OCI-LY7 (cell line): ENCODE measurements at places on chromosomes 5 and 9.

- no peak for DNase-seq
Measured at GRCh38 chr9:8940650-8941049, 1141.1 kb upstream of the DMAC1 start.

DNA sequence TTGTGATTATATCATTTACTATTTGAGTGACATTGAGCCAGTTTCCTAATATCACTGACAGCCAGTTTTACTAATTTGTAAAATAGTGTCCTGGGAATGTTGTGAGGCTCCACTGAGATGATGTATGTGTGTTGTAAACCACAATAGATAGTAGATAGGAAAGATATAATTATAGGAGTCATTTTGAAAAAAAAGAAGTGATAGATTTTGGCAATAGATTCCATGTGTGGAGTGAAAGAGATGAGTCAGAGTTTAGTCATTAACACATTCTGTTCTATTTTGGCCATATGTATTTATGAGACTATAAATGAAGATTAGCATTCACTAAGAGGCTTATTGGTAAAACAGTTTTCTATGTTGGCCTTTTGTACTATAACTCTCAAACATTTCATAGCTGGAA, 388.2 kb downstream of the FAM170A start:
- no peak for DNase-seq

DNA sequence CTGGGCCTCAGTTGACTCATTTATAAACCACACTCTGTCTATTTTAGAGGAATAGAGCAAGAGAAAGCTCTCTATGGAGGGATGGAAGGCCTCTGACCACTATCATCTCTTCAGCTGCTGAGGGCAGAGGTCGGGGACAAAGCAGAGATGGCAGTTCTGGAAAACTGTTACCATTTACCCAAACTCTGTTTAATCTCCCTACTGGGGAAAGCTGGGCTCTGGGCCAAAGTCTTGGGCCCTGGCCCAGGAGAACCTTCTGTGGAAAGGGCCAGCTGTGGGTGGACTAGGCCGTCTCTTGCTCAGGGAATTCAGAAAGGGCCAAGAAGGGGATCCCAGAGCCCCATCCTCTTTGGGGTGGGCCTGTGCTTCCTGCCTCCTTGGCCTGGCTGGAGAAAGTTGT, 100.0 kb downstream of the PSD2 start:
- DNase-seq: no peak

DNA sequence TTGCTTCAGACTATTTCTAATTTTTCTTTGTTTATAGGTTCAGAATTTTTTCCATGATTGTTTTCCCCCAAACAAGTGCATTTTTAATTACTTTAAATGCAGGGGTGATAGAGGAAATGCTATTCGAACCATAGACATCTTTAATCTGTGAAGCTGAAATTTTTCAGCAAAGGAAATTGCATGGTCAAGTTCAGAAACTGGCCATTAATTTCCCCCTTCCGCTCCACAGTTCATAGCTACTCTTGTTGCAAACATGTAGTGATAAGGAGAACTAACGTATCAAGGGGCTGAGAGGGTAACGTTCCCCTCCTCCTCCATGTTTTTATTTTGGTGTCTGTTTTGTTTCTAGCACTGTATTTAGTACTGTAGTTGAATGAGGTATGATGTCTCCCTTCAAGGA, 3.4 kb upstream of the ROPN1L start:
- DNase-seq: no peak

GRCh38 chr5:178529080-178529479, 61.1 kb downstream of the COL23A1 start:
- no peak for DNase-seq

DNA sequence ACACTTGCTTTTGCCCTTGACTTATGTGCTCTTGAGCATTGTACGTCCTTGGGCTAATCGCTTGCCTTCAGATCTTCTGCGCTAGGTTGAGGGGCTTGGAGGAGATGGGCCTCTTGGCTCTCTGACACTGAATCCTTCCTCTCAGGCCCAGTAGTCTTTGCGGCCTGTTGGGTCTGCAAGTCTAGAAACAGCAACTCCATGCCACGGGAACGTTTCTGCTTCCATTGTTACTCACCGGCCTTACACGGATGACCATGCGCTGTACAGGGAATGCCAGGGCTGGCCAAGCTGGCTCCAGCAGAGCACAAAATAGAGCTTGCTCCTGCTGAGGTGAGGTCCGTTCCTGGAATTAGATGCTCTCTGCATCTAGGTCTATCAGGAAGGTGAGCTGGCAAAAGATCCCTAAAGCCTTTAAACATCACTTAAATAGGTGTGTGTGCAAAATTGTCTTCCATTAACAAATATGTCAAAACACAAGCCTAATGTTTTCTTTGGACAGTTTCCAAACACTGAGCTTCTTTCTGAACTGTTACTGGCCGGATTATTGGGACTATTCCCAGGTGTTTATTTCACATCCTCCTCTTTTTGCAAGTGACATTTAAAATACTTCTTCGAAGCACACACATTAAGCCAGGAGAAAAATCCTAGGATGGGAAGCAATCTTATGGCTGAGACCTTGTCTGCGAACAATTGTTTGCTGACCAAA, 29.7 kb downstream of the DAPK1 start:
- no peak for DNase-seq

GRCh38 chr9:78286946-78287388, 10.0 kb upstream of the PSAT1 start:
- no peak for DNase-seq

DNA sequence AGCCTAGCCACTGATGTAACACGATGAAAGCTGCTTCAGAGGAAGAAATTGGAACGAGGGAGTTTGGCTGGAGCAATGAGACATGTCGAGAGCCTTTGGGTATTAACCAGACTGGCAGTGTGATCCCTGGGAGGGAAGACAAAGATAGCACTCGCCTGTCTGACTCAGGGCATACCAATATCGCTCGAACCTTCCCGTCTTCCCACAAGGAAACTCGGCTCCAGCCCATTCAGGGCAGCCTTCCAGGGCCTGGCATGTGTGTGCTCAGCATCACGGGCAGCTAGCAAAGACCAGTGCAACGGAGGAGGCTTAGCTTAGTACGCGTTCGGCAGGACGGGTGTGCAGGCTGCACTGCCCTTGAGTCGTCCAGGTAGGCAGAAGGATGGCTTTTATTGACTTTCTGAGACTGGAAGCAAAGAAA, 356.9 kb upstream of the WWC1 start:
- no peak for DNase-seq

DNA sequence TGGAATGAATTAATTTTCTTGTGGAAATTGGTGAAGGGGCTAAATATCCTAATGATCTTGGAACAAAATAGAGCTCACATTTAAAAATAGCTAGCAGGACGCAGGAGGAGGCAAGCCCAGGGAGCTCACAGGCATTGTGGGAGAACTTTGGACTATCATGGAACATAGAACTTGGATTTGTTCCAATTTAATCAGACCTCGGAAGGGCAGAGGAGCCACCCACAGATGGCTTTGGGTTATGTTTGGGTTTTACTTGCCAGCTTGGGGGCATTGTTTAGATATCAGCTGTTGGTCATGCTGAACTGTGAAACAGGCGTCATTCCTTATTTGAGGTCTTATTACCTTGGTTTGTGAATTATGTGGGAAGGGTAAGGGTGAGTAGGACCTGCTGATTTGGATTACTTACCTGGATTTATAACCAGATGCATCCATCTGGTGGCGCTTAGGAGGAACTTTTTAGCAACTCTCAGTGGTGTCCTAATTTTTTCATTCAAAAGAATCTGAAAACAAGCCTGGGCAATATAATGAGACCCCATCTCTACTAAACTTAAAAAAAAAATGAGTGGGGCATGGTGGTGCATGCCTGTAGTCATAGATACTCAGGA, 14.1 kb upstream of the PTGR1 start:
- no peak for DNase-seq

DNA sequence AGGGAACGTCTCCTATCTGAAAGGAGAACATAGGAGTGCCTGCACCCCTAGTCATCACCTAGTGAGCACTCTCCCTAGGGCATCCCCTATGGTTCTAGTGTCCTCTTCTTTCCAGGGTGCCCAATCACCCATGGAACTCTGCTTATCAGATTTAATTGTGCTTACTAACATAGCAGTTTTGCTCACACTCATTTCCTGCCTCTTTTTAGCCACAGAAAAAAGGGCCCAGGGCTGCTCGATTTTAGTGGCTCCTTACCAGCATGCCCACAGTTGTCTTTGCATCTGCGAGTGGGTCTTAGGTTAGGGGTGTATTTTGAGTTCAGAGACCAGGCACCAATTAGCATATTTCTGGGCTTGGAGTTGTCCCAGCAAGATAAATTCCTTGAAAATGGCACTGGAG, 1110.2 kb downstream of the TAF11L14 start:
- DNase-seq: no peak

DNA sequence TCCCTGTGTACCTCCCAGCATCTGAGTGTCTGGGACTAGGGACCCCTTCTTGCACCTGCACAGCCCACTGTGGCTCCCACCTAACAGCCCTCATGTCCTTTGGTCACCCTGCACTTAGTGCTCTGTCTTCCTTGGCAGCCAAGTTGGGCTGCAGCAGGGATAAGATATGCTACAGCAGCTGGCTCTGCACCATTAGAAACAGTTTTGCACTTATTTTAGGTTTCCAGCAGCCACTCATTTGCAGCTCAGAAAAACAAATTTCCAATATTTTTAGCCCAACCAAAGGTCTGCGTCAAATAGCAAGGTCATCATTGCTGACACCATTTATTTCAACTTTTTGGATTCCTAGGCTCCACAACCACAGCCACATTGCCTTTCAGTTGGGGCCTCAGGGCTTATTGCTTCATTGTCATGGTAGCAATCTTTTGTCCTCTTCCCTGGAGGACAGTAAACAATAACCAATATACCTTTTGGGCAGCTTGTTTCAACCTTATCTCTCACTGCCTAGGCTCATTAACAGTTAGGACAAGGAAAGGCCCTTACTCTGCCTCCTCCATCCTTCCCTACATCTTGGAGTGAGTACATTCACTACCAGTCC, 263.9 kb downstream of the COX7C start:
- no peak for DNase-seq

GRCh38 chr5:39713250-39713916, 288.6 kb upstream of the DAB2 start:
- DNase-seq: no peak

DNA sequence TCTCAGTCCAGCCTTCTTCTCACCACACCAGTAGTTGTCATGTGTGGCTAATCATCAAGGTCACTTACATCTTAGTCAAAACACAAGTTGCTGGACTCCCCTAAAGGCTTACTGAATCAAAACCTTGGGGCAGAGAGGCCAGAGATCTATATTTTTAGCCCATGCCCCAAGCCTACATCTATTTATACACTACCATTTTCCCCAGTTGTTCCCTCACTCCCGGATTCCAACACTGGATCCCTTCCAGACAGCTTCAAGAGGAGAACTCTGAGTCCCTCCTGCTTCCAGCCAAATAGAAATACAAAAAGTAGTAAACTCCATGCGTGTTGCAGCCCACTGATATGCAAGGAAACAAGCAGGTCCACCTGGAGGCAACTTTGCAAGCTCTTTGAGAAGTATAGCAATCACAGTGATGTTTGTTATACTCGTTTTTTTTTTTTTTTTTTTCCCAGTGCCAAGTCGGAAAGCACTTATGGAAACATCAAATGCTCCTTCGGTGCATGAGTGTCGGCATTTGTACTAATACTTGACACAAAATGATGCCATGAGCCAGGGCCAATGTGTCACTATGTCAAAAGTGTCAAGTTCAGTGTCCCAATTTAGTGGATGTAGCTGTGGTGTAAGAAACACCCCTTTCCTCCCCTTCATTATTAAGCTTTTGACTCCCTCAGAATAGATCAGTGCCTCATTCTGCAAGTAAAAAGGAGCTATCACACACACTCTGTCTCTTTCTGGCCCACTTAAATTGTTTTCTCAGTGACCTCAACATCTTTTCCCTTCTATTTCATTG, 594.2 kb upstream of the SGCD start:
- no peak for DNase-seq

GRCh38 chr5:138439477-138440158, 761 bp downstream of the REEP2 start:
- no peak for DNase-seq

DNA sequence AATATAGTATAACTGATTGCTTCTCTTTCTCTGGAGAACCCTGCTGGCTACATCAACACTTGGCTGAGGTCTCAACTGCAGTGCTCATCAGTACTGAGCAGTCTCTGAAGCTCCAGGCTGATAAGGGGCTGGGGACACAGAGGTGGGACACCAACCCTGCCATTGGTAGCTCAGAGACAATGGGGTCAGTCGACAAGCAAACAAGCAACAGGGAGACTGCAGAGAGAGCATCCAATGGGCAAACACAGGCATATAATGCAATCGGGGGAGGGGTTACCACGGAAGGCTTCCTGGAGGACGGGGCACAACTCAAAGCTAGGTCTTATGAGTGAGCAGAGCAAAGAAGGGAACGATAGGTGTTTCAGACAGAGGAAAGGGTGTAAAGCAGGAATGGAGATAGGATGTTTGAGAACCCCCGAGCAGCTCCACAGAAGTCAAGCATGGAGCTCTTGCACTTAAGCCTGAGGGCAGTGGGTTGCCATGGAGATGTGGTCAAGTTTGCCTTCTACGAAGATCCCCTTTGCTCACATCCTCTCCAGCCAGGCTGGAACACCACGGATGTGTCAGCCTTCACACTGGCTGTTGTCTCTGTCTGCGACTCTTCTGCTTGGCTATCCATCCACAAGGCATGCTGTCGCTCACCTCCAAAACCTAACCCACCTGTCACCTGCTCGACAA, 21.5 kb upstream of the AKNA start:
- DNase-seq: no peak

DNA sequence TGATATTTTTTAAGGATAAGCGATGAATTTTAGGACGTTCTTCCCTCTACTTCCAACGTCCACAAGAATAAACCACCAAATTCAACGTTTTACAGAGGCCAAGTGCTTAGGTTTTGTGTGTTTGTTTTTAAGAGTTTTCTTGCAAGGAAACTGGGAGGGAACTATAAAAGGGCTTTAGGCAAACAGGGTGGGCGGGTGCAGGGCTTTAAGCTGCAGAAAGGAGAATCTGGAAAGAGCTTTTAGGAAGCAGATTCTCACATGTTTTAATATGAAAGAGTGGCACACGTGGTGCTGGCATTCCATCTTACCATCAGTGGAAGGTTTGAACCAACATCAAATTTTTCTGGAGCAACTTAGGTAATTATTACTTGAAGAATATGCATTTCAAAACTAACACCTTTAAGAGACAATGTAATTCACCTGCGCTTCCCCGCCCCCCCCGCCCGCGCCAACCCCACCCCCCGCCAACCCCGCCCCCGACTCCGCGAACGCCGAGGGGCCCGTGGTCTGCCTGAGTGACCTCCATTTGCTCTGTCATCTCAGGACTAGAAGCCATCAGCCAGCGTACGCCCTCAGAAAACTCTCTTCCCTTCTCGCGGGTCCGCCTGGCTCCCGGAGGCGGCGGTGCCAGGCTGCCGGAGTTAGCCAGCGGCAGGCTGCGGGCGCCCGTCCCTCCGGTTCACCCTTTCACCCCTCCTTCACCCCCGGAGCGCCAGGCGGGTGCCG, 911 bp upstream of the PIK3R1 start:
- DNase-seq: peak; percentile 43

DNA sequence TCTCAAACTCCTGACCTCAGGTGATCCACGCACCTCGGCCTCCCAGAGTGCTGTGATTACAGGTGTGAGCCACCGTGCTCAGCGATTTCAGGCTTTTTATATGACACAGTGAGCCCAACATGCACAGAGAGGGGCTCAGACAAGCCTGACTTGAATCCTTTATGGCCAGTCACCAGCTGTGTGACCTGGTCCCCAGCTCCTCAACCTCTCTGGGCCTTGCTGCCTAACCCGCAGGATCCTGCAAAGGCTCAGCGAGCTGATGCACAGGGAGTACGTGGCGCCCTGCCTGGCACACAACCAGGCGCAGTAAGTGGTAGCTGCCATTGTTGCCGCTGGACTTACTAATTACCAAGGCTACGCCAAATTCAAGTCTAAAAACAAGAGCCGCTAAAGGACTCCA, 16.6 kb upstream of the NCS1 start:
- DNase-seq: no peak
